Effector memory CD8-positive, alpha-beta T cell (primary cell): ENCODE measurements at places on chromosomes 7 and 10.

DNA sequence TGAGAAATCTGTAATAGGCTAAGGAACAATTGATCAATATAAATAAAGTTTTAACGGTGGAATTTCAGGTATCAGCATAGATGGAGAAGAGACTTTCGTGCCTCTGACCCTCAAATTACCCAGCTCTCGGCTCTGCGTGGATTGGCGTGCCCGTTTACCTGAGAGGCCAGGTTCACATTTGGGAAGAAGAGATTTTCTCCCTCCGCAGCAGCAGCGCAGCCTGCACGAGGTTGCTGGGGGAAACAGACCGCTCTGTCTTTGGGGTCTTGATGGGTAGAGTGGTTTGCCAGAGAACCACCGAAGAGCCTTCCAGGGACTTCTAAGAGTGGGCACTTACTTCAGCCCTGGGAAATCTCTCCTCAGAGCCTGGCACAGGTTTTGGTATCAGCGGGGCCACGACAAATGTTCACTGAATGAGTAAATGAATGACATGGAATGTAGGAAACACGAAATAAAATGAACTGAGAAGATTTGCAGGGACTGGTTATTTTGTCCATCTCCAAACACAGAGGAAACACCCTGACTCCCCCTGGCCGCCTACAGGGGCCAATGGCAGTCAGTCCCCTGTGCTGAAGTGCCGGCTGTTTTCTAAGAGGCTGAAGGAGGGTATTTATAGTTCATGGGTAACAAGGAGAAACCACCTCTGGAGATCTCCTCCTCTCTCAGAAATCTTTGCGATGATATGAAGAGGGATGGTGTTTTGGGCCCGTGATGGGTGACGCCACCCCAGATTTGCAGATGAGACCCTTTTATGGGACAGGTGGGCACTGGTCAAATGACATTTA lies 338.5 kb downstream of the ADARB2 start:
- peaks cover 53% of the 10 kb centered on the region for H3K27me3 ChIP-seq
- no peak for DNase-seq
- H3K36me3 ChIP-seq: peaks cover 4% of the 10 kb centered on the region
- no peak overlapping the region for H3K27ac ChIP-seq
- H3K4me3 ChIP-seq: no peak overlapping the region

GRCh38 chr10:113552701-113553100 lies at the start of gene HABP2:
HABP2 (plus strand) TSS chr10:113553053; CDS start chr10:113553122, 69 bp downstream.
- no peak for DNase-seq
- H3K27ac ChIP-seq: no peak within 1 kb of the TSS
- H3K36me3 ChIP-seq: no peaks in the 10 kb centered on the region
- H3K27me3 ChIP-seq: peaks cover 62% of the 10 kb centered on the region
- H3K4me1 ChIP-seq: no peaks in the 10 kb centered on the region

DNA sequence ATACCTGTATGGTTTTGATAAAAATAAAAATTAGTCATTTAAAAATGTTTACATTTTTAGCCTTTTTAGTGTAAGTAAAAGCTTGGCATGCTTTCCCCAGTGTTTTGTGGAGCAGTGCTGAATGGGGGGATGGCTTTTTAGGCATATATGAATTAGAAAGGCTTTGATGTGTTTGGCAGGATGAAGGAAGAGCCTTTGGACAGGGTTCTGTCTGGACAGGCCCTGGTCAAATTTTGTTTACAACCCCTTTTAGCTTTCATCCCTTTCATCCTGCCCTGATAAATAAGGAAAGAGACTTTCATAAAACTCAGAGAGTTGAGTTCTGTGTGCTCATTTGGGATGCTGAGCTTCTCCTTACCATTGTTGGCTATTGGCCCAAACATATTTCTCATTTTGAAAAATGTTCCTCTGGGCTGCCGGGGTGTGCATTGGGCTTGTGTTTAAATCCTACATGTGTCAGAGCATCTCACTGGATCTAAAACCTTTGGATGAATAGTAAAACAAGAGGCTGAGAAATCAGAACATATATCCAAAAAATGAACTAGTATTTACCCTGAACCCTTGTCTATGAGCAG lies 68.1 kb upstream of the PHYHIPL start:
- no peaks in the 10 kb centered on the region for H3K36me3 ChIP-seq
- no peak overlapping the region for H3K27ac ChIP-seq
- no peaks in the 10 kb centered on the region for H3K4me1 ChIP-seq
- H3K27me3 ChIP-seq: no peaks in the 10 kb centered on the region
- no peak overlapping the region for H3K4me3 ChIP-seq
- DNase-seq: no peak

DNA sequence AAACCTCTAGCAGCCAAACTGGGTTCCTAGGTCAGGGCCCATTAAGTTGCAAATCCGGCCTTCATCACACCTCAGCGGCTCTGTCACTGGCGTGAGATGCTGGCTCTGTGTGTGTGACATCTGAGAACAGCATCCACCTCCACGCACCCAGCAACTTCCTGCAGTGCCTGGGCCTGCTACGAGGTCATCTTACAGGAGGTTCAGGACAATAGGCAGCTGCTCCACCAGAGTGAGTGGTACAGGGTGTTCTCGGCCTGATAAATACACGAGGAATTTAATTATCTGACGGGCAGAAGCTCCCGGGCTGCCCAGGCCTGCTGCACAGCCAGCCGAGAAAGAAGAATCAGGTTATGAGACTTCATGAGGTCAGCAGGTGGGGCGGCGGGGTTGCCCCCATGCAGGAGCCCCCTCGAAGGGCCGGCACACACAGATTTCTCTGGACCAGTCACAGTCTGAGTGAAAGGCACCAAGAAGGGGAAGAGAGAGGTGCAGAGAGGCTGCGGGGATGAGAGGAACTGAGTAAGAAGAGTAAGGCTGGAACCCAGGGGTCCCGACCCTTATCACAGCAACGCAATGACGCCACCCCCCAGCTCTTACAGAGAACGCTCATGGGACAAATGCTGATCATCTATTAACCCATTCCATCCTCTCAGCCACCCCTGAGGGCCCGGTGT lies 49.3 kb downstream of the CALML3 start:
- no peak overlapping the region for H3K4me3 ChIP-seq
- no peak for DNase-seq
- no peaks in the 10 kb centered on the region for H3K36me3 ChIP-seq
- no peak overlapping the region for H3K27ac ChIP-seq
- no peaks in the 10 kb centered on the region for H3K27me3 ChIP-seq

- H3K4me1 ChIP-seq: peaks cover 7% of the 10 kb centered on the region
- no peak overlapping the region for H3K27ac ChIP-seq
- no peak for DNase-seq
- no peaks in the 10 kb centered on the region for H3K36me3 ChIP-seq
- peak overlapping the region; percentile 79 for H3K4me3 ChIP-seq
- peaks cover 63% of the 10 kb centered on the region for H3K27me3 ChIP-seq
Observed at GRCh38 chr7:1669064-1669951, 769 bp upstream of the ELFN1 start.

- H3K27ac ChIP-seq: no peak overlapping the region
Observed at GRCh38 chr10:132834311-132834761, 48.4 kb upstream of the NKX6-2 start.

- H3K4me1 ChIP-seq: peaks cover 6% of the 10 kb centered on the region
- H3K36me3 ChIP-seq: no peaks in the 10 kb centered on the region
- no peak for DNase-seq
- no peak overlapping the region for H3K27ac ChIP-seq
- no peak overlapping the region for H3K4me3 ChIP-seq
- H3K27me3 ChIP-seq: no peaks in the 10 kb centered on the region
Observed at GRCh38 chr10:119189811-119190282, 11.2 kb upstream of the PRDX3 start.
